ENCODE measurements at places on chromosomes 1 and 21.
A peak's percentile ranks its signal among the peaks of the same experiment; 100 is the strongest.

DNA sequence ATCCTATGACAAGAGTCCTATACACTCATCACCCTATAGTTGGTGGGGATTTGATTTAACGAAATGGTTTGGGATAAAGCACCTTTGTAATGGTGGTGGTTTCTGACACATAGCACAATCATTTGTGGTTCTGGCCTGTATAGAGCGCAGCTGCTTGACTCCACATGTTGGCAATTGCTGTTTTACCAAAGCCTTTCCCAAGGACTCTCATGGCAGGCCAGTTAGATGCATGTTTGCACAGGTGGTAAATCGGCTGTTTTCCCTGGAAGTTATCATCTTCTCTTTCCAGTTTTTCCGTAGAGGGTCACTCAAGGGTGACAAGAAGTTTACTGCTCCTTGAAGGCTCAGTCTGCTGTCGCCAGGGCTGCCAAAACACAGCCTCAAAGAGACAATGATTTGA, 17.1 kb upstream of the XPR1 start:
- no peak for DNase-seq

DNA sequence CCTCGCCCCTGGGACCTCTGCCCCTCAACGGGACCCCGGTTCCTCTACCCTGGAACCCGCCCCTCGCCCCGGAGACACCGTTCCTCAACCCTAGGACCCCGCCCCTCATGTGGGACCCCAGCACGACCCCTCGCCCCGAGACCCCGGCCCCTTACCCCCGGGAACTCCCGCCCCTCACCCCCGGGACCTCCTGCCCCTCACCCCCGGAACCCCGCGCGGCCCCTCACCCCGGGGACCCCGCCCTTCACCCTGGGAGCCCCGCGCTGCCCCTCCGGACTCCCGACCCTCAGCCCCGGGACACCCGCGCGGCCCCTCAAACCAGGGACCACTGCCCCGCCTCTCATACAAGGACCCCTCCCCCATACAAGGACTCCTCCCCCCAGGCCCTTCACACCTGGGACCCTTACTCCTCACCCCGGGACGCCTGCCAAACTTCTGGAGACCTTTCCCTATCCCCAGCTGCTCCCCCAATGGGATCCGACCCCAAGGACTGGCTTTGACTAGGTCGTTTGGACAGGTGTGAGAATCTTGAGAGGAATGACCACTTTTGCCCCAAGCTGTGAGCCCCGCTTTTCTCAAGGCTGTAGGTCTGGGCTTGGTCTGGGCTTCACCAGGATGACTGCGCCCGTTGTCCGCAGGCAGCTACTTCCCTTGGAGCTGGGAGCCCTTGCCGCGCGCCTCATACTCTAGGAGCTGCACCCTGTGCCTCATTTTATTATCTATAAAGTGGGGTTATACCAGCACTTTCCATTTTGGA, 843 bp downstream of the DIP2A start:
- peak; percentile 8 for DNase-seq

DNA sequence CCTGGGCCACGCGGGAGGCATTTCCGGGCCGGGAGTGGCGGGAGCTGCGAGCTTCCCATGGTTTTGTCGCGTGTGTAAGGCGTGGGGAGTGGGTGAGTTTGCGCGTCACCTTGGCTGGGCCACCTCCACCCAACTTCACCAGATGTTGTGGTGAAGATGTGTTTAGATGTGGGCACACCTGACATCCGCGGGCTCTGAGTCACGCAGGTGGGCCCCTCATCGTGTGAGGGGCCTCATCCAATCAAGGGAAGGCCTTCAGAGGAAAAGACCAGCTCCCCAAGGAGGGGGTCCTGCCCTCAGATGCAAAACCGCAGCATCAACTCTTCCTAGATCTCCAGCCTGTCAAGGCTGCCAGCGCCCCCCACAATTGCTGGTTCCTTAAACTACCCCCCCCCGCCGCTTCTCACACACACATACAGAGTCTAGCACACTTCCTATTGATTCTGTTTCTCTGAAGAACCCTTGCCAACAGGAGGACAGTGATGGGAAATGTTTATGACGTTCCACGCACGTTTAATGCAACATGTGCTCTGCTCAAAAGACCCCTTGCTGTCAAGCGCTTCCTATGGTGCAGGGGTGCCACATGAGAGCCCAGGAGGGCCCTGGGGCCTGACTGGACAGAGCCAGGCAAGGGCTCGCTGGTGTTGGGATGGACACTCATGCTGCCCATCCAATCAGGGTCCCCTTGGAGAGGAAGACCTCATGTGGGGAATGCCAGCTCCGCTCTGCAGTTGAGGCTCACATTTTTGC, 11.9 kb downstream of the ACTRT2 start:
- DNase-seq: peak; percentile 58

DNA sequence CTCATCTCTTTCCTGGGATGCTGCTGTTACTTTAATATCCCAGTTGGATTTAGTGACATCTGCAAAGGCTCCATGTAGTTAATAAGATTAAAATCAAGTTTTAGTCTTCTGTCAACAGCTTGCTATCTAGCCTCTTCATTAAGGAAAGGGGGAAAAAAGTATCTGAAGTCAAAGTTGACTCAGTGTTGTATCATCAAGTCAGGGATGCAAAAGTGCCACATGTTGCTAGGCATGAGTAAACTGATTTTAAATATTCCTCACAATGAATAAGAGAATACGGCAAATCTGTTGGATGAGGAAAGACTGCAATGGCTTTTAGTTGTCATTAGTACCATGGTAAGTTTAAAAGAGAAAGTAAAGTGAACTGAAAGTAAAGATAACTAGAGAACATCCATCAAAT, 383.2 kb upstream of the ZRANB2 start:
- DNase-seq: no peak

- no peak for DNase-seq
Observed at GRCh38 chr1:115506924-115507589, 134.7 kb upstream of the VANGL1 start.

- no peak for DNase-seq
Observed at GRCh38 chr21:30044447-30045064, 104.8 kb upstream of the GRIK1 start.

DNA sequence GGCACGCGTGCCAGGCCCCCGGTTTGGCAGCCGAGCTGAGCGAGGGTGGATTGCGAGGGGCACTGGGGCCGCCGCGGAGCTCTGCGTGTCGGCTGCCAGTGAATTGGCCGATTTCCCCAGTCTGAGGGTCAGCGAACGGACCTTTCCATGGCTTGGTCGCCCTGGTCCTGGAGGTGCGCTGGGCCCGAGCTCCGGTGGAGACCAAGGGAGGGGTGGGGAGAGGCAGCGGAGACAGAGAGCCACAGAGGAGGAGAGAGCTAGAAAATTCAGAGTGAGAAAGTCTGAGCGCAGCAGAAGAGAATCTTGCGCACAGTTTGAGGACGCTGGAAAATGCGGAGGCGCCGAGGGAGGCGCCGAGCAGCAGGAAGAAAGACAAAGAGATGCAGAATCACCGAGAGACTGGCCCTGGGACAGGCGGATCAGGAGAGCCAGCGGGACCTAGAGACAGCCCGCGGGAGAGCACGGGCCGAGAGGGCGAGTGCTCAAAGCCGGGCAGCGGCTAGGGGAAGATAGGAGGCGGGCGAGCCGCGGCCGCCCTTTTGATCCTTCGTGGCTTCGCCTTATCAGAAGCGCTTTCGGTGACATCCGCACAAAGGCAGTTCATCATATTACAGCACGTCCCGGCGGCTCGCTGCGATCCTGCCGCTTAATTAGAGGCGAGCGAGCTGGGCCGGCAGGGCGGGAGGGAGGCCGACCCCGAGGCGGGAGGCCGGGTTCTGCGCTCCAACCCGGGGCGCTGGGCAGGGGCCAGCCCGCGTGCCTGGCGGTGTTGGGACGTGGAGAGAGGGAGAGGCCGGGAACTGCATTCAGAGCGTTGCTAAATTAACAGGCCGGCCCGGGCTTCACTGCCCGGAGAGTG, 12.7 kb downstream of the PAX7 start:
- DNase-seq: no peak

GRCh38 chr1:215484171-215484939, 82.7 kb upstream of the KCTD3 start:
- no peak for DNase-seq

- no peak for DNase-seq
Observed at GRCh38 chr21:42214081-42214750, 4.7 kb upstream of the ABCG1 start.

- DNase-seq: no peak
Observed at GRCh38 chr1:21164266-21164665, 12.4 kb downstream of the EIF4G3 start.

DNA sequence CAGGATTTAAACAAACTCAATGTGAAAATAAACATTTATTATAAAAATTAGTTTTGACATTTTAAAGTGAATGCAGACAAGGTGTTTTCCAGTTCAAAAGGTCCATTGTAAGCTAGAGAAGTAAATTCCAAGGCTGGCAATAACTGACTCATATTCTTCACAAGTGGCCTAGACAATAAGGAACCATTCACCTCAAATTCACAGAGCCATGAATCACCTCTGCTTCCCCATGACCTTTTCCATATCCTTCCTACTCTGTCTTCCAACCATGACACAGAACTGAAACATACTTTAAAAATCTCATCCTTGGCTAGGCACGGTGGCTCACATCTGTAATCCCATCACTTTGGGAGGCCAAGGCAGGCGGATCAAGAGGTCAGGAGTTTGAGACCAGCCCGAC, 24.8 kb downstream of the F11R start:
- DNase-seq: no peak

GRCh38 chr1:221594576-221594975, 147.3 kb downstream of the DUSP10 start:
- DNase-seq: no peak

DNA sequence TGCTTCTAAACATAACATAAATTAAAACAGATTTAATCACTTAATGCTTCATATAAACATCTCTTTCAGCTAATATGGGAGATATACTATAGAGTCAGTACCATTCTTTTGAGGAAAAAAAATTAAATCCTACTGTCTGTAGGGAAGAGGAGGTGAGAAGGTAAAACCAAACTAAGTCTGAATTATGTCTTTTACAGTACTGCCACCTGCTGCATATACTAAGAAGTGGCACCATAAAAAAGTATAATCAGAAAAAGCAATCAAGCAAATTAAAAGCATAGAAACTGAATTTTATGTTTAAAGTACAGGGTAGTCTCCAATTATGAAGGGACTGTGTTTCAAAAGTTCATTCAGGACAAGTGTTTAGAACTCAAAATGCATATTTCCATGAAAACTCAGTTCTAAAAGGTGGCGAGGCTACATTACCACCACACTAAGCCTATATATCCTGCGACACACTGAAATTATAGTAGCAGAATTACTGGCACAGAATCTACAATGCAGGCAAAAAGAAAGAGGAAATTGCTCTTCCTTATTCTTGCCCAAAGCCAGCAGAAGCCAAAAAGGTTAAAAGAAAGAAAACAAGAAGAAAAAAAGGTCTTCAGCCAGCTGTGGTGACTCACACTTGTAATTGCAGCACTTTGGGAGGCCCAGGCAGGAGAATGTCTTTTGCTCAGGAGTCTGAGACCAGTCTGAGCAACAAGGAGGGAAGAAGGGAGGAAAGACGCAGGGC, 9.0 kb downstream of the NSL1 start:
- peak; percentile 40 for DNase-seq

- no peak for DNase-seq
Observed at GRCh38 chr1:147078606-147079399, 93.5 kb downstream of the PRKAB2 start.

DNA sequence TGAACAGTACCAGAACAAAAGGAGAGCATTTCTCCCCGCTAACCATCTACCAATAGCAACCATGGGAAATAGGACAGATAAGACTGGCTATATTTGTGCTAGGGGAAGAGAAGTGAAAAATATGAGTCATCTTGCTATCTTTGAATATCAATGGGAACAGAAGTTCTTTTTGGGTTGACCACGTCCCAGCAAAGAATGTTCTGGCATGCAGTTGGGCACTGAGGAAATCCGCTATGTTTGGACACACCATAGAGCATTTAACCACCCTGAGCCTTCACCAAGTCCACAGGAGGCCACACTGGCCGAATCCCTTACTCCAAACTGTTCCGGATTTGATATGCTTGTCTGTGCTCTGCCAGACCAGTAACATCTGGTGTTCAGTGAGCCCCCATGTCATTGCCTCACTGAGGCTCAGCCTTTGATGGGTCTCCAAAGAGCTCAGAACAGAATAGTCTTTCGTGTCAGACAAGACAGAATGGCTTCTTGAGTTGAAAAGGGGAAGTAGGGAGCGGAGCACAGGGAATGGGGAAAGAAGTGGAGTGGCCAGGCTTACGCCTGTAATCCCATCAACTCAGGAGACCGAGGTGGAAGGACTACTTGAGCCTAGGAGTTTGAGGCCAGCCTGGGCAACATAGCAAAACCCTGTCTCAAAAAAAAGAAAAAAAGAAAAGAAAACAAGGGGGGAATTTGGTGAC, 81.4 kb downstream of the SMYD2 start:
- DNase-seq: no peak

GRCh38 chr21:41755934-41756773, 10.7 kb downstream of the RIPK4 start:
- no peak for DNase-seq

DNA sequence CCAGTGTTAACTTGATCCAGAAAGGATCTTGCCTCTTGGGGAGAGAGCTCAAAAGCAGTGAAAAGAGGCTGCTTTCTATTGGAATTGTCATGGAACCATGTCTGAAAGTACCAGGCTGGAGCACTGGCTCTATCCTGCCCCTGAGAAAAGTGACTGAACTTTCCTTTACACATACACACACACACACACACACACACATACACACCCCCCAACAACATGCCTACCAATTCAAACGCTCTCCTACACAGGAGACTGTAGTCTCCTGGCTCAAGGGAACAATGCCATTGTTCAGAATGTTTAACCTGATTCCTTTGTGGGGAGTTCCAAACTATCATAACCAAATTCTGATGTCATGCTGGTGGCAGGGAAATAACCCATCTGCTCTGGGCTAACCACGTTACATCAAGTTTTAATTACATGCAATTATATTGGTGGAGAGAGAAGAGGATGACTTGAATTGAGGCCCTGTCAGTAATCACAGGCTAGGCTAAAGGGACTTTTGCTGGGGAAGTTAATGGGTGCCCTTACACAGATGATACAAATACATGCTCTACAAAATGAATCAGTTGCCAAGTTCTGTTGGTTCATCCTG, 52.3 kb upstream of the DUSP10 start:
- DNase-seq: peak; percentile 48

DNA sequence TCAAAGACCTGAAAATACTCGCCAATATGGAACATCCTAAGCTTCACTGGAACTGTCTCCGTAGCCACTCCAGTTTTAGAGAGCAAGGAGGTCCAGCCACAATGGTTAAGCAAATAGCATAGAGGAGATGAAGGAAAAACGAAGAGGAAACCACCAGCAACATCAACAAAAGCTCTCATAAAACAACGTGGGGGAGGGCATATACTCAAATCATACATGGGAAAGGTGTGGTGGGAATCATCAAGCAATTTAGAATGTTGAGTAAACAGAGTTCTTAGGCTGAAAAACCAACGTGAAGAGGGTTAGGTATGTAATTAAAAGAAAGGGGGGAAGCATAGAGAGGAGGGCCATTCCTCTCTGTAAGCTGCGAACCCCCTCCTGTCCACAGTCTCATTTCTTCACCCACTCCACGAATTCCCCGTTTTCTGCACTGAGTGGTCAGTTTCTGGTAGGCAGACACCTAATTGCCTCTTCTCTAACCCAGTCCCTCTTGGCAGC, 1.0 kb downstream of the TMEM59 start:
- DNase-seq: peak; percentile 9

GRCh38 chr1:66351478-66351877, 182.5 kb upstream of the SGIP1 start:
- DNase-seq: no peak

GRCh38 chr1:109595531-109595930, 23.9 kb downstream of the GNAT2 start:
- DNase-seq: no peak
